Tongue (tissue), 3 donors: ENCODE measurements at places on chromosomes 3 and 15. TPM values are rescaled to one million over a fixed set of nuclear protein-coding genes. Genes with fewer than 3 reads are reported as not detected.

Gene ANKRD34C
- total RNA-seq, result 0.21 TPM

Gene LMAN1L
- not detected for total RNA-seq

Gene PLCB2
- 8.7 TPM for total RNA-seq

Gene CYP8B1
- not detected for total RNA-seq

Gene THRB
- total RNA-seq, result 3.4 TPM

Gene CDC25A
- total RNA-seq, result 4.8 TPM

Gene EPM2AIP1
- total RNA-seq, result 34.8 TPM

Gene TBC1D2B
- 50.7 TPM for total RNA-seq

Gene PLSCR5
- total RNA-seq, result not detected

DNA sequence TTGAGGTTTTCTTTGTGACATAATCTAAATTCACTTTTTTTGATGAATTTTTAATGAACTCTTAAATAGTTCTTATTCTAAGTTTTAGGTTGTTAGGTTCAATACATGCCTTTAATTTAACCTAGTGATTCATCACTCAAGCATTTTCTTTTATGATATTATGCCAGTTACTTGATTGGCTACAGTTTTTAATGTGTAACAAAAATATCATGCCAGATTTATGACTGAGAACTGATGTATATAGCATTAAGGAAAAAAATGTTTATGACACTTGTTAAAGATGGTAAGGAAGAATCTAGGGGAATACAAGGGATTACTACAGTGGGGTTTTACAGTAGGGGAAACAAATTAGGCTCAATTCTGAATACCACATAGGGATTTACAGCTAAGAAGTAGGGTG lies 103.1 kb downstream of the VGLL3 start:
- no peak for DNase-seq

DNA sequence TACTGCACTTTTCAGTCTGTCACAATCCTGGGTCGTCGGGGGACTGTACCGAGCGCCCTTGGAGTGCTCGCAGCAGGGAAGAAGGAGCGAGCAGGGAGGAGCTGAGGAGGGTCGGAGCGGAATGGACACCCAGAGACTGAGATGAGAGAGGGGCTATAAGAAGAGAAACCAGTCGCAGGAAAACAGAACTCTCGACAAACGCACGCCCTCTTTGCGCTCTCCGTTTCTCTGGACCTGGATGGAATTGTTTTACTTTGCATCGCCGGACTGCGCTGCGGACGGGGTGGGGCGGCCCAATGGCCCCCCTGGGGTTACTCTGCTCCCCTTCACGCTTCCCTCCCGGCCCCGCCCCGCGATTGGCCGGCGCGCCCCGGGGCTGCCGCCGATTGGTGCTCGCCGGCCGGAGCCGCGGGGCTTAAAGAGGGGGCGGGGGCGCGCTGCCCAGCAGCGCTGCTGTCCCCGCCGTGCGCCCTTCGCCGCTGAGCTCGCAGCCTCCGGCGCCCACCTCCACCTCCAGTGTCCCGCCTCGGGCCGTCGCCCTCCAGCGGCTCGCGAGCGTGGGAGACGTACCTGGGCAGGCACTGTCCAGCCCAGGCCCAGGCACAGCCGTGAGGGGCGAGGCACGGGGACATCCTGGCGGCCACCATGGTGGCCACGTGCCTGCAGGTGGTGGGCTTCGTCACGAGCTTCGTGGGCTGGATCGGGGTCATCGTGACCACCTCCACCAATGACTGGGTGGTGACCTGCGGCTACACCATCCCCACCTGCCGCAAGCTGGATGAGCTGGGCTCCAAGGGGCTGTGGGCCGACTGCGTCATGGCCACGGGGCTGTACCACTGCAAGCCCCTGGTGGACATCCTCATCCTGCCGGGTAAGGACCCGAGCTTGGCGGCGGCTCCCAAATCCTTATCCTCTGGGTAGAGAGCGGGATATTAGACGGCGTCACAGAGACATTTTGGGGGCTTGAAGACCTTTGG lies at the start of gene CLDN11:
TSS of gene CLDN11 (plus strand) at position 447 of the 977 bp plus-strand sequence. CDS start at position 646, 199 bp downstream.
- peak; percentile 53 for DNase-seq

DNA sequence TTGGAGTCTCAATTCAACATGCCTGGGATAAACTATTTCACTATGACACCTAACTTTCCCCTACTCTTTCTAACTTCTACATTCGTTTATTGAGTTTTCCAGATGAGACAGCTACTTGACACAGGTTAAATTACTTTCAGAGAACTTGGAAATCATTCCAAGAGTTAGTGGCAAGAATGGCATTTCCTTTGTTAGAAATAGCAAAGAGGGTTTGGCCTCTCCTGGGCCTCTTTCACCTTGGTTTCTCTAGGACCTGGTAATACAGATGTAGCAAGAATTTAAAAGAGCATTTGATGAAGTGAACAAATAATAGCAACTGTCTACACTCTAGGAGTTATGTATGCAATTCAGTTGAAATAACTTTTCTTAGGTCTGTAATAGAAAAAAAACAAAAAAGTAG lies 748.9 kb downstream of the MECOM start:
- no peak for DNase-seq

GRCh38 chr3:49568965-49569364 lies 14.7 kb downstream of the BSN start:
- no peak for DNase-seq

GRCh38 chr3:45972534-45973402 lies 22.9 kb downstream of the FYCO1 start:
- no peak for DNase-seq

GRCh38 chr15:78811825-78812183 lies 540 bp upstream of the ADAMTS7 start:
- DNase-seq, result no peak

DNA sequence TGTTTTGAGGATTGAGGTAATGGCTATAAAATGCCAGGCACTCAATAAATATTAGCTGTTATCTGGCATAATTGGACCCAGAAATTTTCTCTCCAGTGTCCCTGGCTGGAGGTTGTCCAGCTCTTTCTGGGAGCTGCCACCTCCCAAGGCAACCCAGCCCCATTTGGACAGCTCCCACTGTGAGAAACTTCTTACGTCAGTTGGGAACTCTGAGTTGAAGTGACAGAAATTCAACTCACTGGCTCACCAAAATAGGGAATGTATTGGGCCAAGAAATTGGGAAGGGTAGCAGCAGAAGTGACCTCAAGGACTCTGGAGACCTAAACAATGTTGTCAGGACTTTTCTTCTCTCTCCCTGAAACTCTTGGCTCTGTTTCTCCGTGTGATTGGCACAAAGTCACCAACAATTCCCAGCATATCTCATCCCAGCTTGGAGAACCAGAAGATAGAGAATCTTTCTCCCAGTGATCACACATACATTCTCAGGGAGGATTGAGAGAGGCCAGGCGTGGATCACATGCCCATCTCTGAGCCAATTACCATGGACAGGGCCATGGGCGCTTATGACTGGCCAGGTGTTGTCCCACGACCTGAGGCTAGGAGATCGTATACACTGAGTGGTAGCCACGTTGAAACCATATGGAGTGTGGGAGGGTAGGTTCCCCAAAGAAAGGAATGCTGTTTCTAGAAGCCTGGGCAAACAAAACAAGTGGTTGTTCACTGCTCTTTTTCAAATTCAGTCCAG lies 22.5 kb upstream of the HCN4 start:
- no peak for DNase-seq

GRCh38 chr3:140736863-140737460 lies 59.1 kb downstream of the TRIM42 start:
- DNase-seq, result peak; percentile 63

GRCh38 chr3:145673838-145674237 lies 487.1 kb downstream of the PLOD2 start:
- DNase-seq, result no peak

DNA sequence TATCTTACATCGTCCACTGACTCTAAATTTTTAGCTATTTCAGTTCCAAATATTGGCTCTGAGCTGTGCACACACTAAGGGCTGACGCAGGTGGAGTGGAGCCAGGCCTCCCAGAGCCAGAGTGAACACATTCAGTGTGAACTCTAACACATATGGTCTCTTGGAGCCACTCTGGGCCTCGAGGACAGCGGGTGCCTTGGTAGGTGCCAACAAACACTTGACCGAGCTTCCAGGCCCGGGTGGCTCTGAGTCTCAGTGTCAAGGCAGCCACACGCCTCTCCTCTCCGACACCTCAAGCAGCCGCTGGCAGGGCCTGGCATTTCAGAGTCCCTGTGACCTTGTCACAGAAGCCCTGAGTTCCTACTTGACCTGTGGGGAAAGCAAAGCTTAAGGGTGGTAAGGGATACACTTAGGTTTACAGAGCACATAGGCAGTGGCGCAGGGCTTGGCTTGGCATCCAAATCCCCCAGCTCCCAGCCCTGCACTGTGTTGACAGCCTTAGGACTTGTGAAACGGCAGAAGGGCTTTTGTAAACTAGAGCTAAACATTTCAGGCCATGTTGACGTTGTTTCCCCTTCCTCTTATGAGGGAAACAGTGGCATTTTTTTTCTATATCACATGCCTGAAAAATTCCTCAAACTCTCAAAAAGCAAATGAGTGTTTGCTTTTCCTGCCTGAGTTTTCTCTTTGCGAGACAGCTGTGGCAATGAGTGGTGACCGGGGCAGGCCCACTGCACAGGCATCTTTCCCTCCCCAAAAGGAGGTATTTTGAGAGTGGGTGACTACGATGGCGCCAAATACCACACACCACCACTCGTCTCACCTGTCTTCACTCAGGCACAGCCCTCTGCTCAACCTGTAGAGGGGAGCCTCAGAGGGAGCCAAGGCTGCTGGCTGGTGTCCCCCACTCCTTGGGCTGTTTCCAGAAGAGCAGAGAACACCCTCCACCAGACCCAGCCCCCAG lies 60.8 kb downstream of the DAPK2 start:
- peak; percentile 26 for DNase-seq

DNA sequence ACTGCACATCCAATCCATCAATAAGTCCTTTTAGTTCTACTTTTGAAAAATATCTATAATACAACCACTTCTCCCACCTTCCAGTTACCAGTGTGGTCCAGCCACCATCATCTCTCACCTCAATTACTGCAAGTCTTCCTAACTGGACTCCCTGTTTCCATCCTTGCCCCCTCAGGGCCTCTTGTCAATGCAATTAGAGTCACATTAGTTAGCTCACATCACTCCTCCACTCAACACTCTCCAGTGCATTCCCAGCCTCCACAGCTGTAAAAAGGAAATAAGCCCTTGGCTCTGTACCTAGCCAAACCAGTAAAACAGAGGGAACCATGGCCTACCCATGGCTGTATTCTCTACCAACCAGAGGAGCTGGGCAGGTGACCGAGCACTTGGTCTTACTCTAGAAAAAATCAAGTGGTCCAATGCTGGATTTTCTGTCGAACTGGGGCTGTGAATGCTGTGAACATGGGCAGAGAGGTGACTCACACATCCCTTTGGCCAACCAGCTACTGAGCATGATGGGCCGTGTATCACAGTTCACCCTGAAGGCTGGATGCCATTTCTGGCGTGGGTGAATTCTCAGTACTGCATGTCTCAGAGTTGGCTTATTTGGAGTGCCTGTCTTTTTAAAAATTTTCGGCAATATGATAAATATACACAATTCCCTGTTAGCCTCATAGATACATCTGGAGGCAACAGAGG lies 62.5 kb upstream of the C15orf61 start:
- DNase-seq, result no peak

GRCh38 chr3:45174234-45174633 lies 28.1 kb upstream of the CDCP1 start:
- no peak for DNase-seq

DNA sequence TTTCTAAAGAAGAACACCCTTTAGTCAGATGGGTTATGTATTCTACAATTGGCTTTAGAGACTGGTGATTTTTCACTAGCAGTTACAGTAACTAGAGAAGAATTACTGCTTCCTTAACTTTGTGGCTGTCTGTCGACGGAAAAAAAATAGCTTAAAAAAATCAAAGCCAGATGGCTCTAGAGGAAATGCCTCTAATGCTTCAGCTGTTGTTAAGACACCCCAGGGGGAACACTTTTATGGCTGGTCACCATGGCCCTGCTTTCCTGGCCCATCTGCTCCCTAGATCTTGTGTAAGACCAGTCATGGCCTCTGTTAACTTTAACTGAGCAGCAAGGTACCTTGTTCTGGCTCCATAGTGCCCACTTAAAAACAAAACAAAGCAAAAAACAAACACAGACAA lies 198.6 kb upstream of the PLSCR5 start:
- peak; percentile 22 for DNase-seq

DNA sequence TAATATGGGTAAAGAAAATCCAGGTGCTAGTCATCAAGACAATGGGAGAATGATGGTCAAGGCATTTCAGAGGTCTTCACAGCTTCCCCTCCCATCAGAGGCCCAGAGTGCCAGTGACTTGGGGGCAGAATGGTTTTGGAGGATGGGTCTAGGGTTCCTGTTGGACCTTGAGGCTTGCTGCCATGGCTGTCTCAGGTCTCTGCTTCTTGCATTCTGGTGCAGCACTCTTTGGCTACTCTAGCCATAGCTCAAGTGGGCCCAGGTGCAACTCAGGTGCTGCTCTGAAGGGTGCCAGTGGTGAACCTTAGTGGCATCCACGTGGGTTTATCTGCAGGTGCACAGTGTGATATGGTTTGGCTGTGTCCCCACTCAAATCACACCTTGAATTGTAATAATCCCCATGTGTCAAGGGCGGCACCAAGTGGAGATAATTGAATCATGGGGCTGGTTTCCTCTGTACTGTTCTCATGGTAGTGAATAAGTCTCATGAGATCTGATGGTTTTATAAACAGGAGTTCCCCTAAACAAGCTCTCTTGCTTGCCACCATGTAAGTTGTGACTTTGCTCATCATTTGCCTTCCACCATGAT lies 48.5 kb upstream of the PEX5L start:
- no peak for DNase-seq

- DNase-seq, result no peak
Observed at GRCh38 chr3:53109190-53109589, 21.0 kb downstream of the RFT1 start.

DNA sequence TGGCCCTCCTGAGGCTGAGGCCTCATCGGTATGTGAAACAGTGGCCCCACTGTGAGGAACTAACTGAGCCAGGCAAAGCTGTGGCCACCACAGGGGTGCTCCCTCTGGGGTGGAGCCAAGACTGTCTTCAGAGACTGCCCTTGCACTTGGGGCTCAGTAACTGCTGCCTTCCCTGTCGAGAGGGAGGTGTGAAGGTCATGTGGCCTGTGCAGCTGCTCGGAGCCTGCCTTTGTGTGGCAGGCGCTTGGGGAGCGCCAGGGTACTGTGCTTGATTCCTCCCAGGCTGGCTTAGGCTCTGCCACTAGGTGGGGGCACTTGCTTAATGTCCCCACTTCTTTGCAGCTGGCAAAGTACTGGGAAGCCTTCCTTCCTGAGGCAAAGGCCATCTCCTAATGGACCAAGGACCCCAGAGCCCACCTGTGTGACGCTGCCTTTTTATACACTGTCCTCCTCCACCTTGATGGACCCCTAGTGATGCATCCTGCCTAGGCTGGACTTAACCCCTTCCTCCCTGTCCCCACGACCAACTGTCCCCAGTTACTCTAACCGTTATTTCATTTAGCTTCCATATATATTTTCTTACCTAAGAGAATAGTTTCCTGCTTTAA lies 14.2 kb upstream of the SNX22 start:
- no peak for DNase-seq

- no peak for DNase-seq
Observed at GRCh38 chr3:120524171-120524923, 71.8 kb upstream of the NDUFB4 start.

- peak; percentile 87 for DNase-seq
Observed at GRCh38 chr3:38479431-38480092, 16.6 kb upstream of the EXOG start.
